ENCODE measurements at places on chromosomes 5 and 9.

- H3K27ac ChIP-seq = no peak overlapping the region
- no peaks in the 10 kb centered on the region for H3K36me3 ChIP-seq
- H3K4me3 ChIP-seq = no peak overlapping the region
- no peak for DNase-seq
- H3K27me3 ChIP-seq = no peaks in the 10 kb centered on the region
Observed at GRCh38 chr5:72464071-72464470, 43.1 kb downstream of the ZNF366 start.

DNA sequence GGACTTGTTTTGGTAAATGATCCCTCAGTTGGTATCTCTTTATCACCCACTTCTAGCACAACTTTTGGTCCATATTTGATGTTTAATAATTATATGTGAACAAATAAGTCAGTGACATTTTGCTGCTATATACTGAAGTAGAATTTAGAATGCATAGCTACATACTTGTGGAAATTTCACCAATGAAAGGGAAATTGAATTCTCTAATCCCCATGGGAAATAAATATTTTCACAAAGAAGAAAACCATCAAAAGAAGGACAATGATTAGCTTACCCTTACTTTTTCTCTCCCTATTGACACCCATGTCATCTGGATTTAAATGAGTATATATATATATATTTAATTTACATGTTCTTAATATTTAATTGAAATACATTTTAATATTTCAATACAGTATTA lies 94.3 kb upstream of the DAB2 start:
- H3K27ac ChIP-seq = no peak overlapping the region
- H3K36me3 ChIP-seq = no peaks in the 10 kb centered on the region
- peaks cover under 1% of the 10 kb centered on the region for H3K4me1 ChIP-seq
- no peak for DNase-seq
- no peaks in the 10 kb centered on the region for H3K27me3 ChIP-seq
- H3K4me3 ChIP-seq = no peak overlapping the region

DNA sequence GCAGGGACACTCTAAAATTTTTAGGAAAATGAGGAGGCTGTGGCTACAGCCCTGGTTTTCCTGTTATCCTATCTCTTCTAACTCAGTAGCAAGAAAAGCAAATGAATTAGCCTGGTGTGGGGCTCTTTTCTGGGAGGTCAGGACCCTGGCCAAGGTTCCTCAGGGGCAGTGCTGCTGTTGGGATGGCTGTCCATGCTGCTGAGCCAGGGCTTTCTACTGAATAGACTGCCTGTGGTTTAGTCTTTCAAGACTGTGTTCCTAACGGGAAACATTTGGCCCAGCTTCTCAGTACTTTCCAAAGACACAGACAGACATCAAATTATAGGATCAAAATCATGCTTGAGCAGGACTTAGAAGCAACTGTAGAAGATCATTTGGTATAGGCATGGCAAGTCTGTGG lies 18.1 kb downstream of the TNC start:
- DNase-seq = no peak
- peaks cover 2% of the 10 kb centered on the region for H3K4me1 ChIP-seq
- H3K36me3 ChIP-seq = no peaks in the 10 kb centered on the region
- no peak overlapping the region for H3K27ac ChIP-seq
- H3K27me3 ChIP-seq = no peaks in the 10 kb centered on the region

- no peak overlapping the region for H3K4me3 ChIP-seq
- no peaks in the 10 kb centered on the region for H3K4me1 ChIP-seq
- H3K36me3 ChIP-seq = no peaks in the 10 kb centered on the region
- no peak for DNase-seq
- no peak overlapping the region for H3K27ac ChIP-seq
- no peaks in the 10 kb centered on the region for H3K27me3 ChIP-seq
Observed at GRCh38 chr5:137335493-137335892, 163.6 kb downstream of the SPOCK1 start.

DNA sequence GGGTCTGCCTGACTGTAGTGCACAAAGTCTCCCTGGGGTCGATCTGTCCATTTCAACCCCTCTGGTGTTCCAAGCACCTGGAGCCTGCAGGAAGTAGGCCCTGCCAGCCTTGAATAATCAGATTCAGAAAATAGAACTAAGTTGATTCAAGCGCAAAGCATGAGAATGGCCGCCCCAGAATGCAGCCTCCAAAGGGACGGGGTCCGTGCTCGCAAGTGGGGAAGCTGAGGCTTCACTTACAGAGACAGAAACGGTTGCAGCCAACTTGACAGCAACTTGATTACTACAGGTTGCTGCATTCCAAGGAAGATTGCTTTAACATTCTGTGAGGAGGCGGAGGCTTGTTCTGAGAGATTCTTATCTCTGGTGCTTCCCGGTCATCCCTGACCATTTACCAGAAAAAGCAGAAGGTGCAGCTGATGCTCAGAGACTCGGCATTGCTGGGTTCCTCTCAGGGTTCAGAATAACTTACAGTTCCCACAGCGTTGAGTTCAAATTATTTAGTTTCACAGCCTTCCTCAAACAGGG lies 14.9 kb upstream of the LRRC14B start:
- H3K36me3 ChIP-seq = no peaks in the 10 kb centered on the region
- H3K27ac ChIP-seq = no peak overlapping the region
- H3K4me1 ChIP-seq = no peaks in the 10 kb centered on the region
- peak; percentile 53 for DNase-seq
- H3K4me3 ChIP-seq = no peak overlapping the region
- H3K27me3 ChIP-seq = no peaks in the 10 kb centered on the region

GRCh38 chr5:67081261-67081660 lies 115.3 kb downstream of the CD180 start:
- H3K27ac ChIP-seq = no peak overlapping the region
- no peaks in the 10 kb centered on the region for H3K27me3 ChIP-seq
- peaks cover 1% of the 10 kb centered on the region for H3K36me3 ChIP-seq
- no peak overlapping the region for H3K4me3 ChIP-seq

DNA sequence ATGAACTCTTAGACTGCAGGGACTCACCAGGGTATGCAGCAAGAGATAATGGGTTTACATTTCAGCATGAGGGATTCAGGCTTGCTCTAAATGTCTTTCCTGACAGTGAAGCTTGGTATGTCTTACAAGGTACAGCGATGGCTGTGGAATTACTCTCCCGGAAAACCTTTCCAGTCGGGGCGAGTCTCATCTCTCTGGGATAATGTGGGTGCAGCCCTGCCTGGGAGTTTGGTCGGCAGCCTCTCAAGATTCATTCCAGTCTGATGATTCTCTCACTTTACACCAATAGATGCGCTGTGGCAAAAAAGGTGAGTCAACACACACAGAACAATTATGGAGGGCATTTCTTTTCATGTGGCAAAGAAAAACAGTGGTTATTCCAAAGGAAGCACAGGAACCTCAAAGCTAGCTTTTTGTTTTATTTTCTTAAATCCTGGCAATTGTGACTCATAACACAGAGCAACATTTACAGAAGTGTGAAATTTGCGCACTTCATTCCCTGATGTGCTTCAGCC lies 190.3 kb downstream of the DCP2 start:
- no peak overlapping the region for H3K4me3 ChIP-seq
- H3K27me3 ChIP-seq = no peaks in the 10 kb centered on the region
- no peak overlapping the region for H3K27ac ChIP-seq
- no peak for DNase-seq
- H3K4me1 ChIP-seq = peaks cover 2% of the 10 kb centered on the region

GRCh38 chr9:134205672-134206310 lies 41.4 kb upstream of the RNU6ATAC start:
- H3K4me3 ChIP-seq = no peak overlapping the region
- DNase-seq = peak; percentile 81
- H3K27me3 ChIP-seq = no peaks in the 10 kb centered on the region
- H3K36me3 ChIP-seq = no peaks in the 10 kb centered on the region
- no peak overlapping the region for H3K27ac ChIP-seq

GRCh38 chr5:142065273-142065672 lies 43.3 kb upstream of the NDFIP1 start:
- H3K27me3 ChIP-seq = no peaks in the 10 kb centered on the region
- no peak for DNase-seq
- H3K4me3 ChIP-seq = no peak overlapping the region
- H3K36me3 ChIP-seq = no peaks in the 10 kb centered on the region

DNA sequence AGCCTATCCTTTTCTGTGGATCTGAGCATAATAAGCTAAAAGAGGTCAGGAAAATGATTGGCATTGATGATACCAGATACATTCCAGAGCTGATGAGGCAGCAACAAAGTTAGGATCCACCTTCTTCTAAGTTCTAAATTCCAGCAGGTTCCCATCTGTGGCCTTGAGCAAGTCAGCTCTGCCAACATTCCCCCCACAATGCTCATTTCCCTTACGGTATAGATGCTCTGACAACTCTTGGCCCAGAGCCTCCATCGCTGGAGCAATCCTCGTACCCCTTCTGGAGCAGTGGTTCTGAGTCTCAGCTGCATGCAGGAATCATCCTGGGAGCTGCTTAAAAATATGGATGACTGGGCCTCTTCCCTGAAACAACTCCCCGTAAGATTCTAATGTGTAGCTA lies 78.1 kb downstream of the MED27 start:
- no peaks in the 10 kb centered on the region for H3K27me3 ChIP-seq
- peaks cover 2% of the 10 kb centered on the region for H3K4me1 ChIP-seq
- H3K4me3 ChIP-seq = no peak overlapping the region

GRCh38 chr9:123269281-123269680 lies 895 bp upstream of the STRBP start:
- no peak overlapping the region for H3K4me3 ChIP-seq
- H3K27ac ChIP-seq = no peak overlapping the region
- no peak for DNase-seq
- no peaks in the 10 kb centered on the region for H3K36me3 ChIP-seq
- H3K4me1 ChIP-seq = no peaks in the 10 kb centered on the region
- H3K27me3 ChIP-seq = no peaks in the 10 kb centered on the region

DNA sequence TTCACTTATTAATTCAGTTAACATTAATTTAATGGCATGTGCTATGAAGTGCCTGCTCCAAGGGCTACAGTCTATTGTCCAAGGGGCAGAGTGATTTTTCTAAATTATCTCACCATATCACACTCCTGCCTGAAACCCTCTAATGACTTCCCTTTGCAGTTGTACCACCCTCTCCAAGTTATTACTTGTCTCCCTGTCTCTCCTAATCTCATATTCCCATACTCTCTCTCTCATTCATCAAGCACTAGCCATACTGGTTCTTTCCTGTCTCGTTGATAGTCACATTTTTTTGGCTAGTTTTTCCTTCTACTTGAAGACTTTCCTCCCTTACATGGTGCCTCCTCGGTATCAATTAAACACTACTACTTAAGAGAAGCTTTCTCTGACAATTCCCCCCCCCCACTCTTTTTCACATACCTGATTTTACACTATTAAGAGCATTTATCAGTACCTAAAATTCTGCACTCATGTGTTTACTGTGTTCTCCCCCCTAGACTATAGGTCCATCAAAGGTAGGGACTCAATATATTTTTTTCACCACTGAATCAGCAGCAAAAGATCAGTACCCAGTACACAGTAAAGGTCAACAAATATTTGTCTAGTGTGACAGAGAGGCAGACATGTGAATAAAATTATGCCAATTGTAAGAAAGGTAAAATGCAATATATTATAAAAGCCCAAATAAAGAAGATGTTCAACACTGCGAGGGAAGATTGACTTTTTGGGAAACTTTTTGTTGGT lies 19.0 kb downstream of the RICTOR start:
- DNase-seq = no peak
- H3K27ac ChIP-seq = no peak overlapping the region

- no peak for DNase-seq
- no peak overlapping the region for H3K4me3 ChIP-seq
- peaks cover 2% of the 10 kb centered on the region for H3K4me1 ChIP-seq
- H3K27ac ChIP-seq = no peak overlapping the region
- H3K36me3 ChIP-seq = peaks cover 2% of the 10 kb centered on the region
Observed at GRCh38 chr9:109421026-109421970, 76.8 kb downstream of the PTPN3 start.

DNA sequence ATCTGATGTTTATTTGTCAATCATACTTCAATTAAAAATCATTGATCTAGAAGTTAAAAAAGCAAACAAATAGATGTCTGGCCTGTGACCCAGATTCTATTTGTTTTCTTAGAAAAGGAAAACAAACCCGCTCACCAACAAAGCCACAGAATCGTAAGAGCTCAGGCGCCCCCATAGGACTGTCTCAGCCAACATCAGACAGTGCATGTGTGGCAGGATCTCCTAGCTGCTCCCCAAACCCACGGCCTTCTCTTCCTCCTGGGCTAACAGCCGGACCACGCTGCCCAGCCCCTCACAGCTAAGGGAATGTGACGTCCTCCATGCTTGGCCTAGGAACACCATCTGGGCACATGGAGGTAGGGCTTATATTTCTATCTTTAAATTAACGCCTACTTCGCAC lies 19.4 kb downstream of the OR2Y1 start:
- no peak for DNase-seq
- H3K4me3 ChIP-seq = no peak overlapping the region
- H3K27ac ChIP-seq = no peak overlapping the region
- H3K27me3 ChIP-seq = no peaks in the 10 kb centered on the region
- H3K36me3 ChIP-seq = no peaks in the 10 kb centered on the region

- no peaks in the 10 kb centered on the region for H3K27me3 ChIP-seq
- H3K27ac ChIP-seq = peak overlapping the region; percentile 87
- no peak overlapping the region for H3K4me3 ChIP-seq
- peaks cover 2% of the 10 kb centered on the region for H3K4me1 ChIP-seq
- no peak for DNase-seq
Observed at GRCh38 chr5:150142959-150143349, 12.7 kb downstream of the PDGFRB start.

DNA sequence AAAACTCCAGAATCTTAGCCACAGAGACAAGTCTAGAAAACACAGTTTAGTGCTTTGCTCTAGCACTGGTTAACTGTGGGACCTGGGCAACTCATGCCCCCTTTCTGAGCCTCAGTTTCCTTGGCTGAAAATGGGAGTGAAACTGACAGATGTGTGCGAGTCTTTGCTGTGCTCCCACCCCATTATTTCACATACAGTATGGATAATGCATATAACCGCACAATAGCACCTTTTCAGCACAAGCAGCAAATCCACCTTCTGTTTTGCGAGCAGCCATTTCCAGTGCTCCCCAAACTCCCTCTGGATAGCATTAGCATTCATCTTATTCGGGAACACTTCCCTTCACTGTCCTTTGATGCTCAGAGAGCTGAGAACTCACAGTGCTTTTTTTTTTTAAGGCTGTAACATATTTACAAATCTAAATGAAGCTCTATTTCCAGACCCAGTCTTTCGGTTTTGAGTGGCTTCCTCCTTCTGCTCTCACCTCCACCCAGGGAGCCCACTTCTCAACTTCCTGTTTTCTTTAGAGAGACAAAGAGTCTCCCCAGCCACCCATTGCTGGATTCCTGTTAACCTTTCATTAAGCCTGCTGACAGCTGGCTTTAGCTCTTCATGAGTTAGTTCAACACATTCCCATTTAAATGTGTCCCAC lies 49.2 kb downstream of the TIMD4 start:
- DNase-seq = no peak
- no peaks in the 10 kb centered on the region for H3K27me3 ChIP-seq
- H3K36me3 ChIP-seq = no peaks in the 10 kb centered on the region
- no peak overlapping the region for H3K4me3 ChIP-seq
- no peak overlapping the region for H3K27ac ChIP-seq

- H3K27me3 ChIP-seq = no peaks in the 10 kb centered on the region
- no peaks in the 10 kb centered on the region for H3K36me3 ChIP-seq
- no peak overlapping the region for H3K4me3 ChIP-seq
- H3K4me1 ChIP-seq = no peaks in the 10 kb centered on the region
- H3K27ac ChIP-seq = no peak overlapping the region
Observed at GRCh38 chr9:114570742-114571141, 16.8 kb upstream of the ATP6V1G1 start.

GRCh38 chr9:19934301-19934871 lies 145.5 kb upstream of the SLC24A2 start:
- H3K27me3 ChIP-seq = no peaks in the 10 kb centered on the region
- no peak overlapping the region for H3K27ac ChIP-seq
- no peaks in the 10 kb centered on the region for H3K4me1 ChIP-seq
- peak overlapping the region; percentile 29 for H3K4me3 ChIP-seq
- H3K36me3 ChIP-seq = no peaks in the 10 kb centered on the region

- DNase-seq = no peak
- H3K27me3 ChIP-seq = peaks cover 2% of the 10 kb centered on the region
- peaks cover 3% of the 10 kb centered on the region for H3K36me3 ChIP-seq
- no peaks in the 10 kb centered on the region for H3K4me1 ChIP-seq
- H3K4me3 ChIP-seq = no peak overlapping the region
- no peak overlapping the region for H3K27ac ChIP-seq
Observed at GRCh38 chr5:31477971-31478370, 53.9 kb downstream of the DROSHA start.
